ENCODE measurements at places on chromosomes 16 and 17.

GRCh38 chr17:19877364-19877945 lies 9.7 kb upstream of the ULK2 start:
- DNase-seq: no peak

- no peak for DNase-seq
Measured at GRCh38 chr17:47246120-47246519, 7.5 kb upstream of the ITGB3 start.

GRCh38 chr17:5931616-5932015 lies 138.6 kb upstream of the WSCD1 start:
- DNase-seq: peak; percentile 25

DNA sequence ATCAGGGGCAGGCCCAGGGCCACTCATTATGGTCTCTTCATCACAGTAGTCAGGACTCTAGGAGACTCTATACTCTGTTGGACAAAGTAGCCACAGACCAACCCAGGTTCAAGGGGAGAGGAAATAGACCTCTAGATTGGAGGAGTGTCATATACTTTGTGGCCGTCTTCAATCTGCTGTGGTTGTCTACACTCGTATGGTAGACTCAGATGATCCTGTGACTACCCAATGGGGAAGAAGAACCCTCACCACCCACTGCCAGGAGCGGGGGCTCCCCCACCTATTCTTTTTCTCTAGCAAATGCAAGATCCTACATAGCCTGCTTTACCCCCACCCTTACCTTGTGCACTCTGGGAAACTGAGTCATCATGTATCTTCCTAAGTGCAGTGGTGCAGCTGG lies 80.5 kb downstream of the KSR1 start:
- no peak for DNase-seq

GRCh38 chr17:45013021-45013997 lies 38.1 kb downstream of the DCAKD start:
- peak; percentile 88 for DNase-seq
